Femur (tissue), 1 donor: ENCODE measurements at places on chromosomes 16 and 17.

DNA sequence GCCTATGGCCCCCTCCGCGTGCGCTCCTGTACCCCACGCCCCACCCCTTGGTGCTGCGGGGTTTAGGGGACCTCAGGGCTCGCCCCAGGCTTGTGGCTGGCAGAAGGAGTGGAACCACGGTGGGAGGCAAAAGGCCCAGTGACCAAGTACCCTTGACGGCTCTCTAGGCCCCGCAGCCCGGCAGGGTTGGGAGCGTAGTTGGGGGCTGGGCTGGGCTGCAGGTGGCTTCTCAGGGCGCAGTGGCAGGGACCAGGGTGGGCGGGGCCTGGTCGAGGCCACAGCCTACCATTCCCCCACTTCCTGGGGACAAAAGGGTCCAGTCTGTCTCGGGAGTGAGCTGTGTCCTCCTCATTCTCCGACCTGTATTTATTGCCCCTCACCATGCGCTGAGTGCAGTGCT, 124.9 kb downstream of the RBFOX3 start:
- no peak for DNase-seq

- peak; percentile 31 for DNase-seq
Measured at GRCh38 chr16:75252049-75252864, 833 bp upstream of the BCAR1 start.

- DNase-seq = no peak
Measured at GRCh38 chr16:67327743-67328142, 1.1 kb downstream of the LRRC36 start.

- no peak for DNase-seq
Measured at GRCh38 chr17:2346475-2346874, 9.2 kb downstream of the SGSM2 start.

GRCh38 chr17:32615326-32615725, 128.5 kb downstream of the CDK5R1 start:
- no peak for DNase-seq

DNA sequence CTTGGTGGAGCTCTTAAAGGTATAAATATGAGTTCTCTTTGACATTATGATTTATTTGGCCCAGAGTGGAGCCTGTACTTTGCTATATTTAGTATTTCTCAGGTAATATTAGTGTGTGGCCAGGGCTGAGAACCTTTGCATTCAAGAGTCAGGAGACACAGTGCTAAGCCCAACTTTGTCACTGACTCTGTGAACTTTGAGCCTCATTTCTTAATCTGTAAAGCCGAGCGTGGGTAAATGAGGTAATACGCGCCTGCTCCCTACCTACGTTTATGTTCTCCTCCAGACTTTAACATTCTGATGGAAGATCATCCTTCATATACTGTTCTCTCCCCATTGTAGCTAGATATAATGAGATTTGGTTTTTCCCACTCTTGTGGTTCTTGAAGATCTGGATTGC, 10.5 kb downstream of the AP2B1 start:
- DNase-seq = no peak

GRCh38 chr16:79411357-79411756, 189.2 kb downstream of the MAF start:
- DNase-seq = no peak

- DNase-seq = no peak
Measured at GRCh38 chr17:41415833-41416335, 8.5 kb downstream of the KRT37 start.

DNA sequence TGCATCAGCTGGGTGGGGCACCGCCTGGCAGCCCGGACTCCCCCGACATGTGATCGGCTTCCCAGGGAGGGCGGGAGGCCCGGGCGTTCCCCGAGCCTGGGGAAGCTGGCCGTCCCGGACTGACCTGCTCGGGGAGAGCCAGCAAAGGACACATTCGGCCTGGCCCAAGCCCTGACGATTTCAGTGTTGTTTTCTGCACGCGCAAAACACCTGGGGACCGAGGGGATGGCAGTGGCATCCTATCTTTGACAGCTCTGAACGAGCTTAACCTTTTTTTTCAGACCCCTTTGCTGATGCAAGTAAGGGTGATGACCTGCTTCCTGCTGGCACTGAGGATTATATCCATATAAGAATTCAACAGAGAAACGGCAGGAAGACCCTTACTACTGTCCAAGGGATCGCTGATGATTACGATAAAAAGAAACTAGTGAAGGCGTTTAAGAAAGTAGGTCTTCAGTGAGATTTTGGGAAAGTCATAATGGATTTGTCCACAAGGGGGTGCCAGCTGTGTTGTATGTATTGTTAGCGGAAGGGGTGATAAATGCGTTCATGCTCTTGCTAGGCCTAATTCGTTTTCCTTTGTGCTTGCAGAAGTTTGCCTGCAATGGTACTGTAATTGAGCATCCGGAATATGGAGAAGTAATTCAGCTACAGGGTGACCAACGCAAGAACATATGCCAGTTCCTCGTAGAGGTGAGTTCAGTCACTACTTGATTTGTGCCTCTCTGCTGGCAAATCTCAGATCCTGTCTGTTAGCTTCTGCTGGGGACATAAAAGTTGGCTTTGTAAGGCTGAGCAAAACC, 1.0 kb downstream of the EIF1 start:
- peak; percentile 52 for DNase-seq

GRCh38 chr17:52027620-52028295, 130.8 kb downstream of the CA10 start:
- DNase-seq = no peak

DNA sequence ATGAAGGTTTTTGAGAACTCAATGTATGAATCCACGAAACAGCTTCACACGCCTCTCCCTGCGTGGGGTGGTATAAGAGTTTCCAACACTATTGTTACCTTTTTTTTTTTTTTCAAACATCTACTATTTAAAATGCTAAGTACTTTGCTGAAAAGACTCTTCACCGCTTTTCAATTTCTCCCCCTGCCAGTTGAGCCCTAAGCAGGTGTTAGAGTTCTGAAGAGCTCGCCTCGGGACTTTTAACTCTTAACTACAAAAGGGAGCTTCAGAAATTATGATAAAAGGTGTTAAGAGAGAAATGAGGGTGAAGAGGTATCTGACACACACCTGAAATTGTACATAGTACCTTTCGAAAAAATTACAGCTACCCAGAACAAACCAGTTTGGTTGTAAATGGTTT, 20.9 kb upstream of the PSMD7 start:
- no peak for DNase-seq

- no peak for DNase-seq
Measured at GRCh38 chr17:78953356-78954350, 26.1 kb downstream of the LGALS3BP start.

- no peak for DNase-seq
Measured at GRCh38 chr16:21638573-21638975, 13.8 kb downstream of the IGSF6 start.

DNA sequence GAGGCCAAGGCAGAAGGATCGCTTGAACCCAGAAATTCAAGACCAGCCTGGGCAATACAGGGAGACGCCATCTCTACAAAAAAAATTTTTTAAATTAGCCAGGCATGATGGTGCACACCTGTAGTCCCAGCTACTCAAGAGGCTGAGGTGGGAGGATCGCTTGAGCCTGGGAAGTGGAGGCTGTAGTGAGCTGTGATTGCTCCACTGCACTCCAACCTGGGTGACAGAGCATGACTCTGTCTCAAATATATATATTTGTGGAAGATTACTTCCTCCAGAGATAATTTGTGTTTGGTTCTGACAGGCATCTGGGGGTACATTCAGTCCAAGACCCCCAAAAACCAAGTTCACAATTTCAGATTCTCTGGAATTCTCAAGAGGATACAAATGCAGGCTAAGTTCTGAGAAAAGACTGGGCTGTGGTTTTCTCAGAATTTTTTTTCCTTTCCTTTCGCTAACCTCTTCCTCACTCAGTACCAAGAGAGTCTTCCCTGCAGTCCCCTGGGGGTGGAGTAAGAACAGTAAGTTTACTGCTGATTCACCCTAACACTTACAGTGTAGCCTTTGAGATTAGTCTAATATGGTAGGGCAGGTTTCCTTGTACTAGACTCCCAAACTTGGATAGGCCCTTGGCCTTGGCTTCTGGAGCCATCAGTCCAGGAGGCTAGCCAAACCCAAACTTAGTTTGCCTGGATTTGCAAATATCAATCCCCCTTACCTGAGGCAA, 15.1 kb downstream of the GSDMB start:
- no peak for DNase-seq

DNA sequence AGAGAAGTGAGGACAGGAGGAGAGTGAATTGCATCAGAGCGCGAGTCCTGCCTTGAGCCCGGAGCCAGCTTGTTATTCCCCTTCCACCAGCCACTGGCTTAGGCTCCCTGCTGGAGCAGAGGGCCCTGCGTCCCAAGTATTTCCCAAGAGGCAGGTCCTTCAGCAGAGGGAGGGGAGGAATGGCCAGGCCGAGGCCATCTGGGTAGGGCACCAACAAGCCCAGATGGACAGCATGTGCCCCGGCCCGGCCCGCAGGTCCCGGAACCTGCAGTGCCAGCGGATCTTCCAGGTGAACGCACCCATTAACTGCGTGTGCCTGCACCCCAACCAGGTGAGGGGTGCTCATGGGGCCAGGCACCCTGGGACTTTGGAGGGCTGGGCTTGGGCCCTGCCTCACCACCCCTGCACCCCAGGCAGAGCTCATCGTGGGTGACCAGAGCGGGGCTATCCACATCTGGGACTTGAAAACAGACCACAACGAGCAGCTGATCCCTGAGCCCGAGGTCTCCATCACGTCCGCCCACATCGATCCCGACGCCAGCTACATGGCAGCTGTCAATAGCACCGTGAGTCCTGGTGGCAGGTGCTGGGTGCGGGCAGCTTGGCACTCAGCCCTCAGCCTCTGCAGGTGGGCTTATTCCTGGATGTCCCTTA, 1.7 kb downstream of the MLST8 start:
- no peak for DNase-seq

DNA sequence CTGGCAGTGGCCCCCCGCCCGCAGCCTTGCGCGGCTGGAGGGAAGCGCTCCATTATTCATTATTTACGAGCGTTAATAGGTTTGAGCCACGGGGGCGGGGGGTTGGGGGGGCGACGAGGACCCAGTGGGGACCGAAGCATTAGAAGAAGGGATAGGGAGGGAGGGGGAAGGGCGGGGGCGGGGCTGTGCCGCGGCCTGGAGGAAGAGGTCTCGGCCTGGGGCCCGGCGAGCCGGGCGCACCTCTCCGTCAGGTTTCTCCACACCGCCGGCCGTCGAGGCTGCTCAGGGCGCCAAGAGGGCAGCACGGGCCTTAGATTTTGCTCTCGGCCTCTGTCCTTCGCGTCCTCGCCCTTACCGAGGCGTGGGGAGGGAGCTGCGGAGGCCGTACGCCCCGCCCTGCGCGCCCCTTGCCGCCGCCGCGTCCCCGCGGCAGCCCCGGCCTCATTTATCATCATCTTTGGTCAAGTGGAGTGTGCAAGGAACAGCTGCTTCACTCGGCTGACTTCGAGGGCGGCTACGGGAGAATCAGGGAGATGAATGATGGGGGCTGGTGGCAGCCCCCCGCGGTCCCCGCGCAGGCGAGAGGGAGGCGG, 54.2 kb downstream of the SREBF1 start:
- DNase-seq = peak; percentile 69

GRCh38 chr17:21285164-21286065, 904 bp downstream of the MAP2K3 start:
- peak; percentile 57 for DNase-seq

- peak; percentile 58 for DNase-seq
Measured at GRCh38 chr17:3002538-3003295, 60.7 kb downstream of the OR1D5 start.

- DNase-seq = no peak
Measured at GRCh38 chr17:66965801-66966262, 1.3 kb downstream of the CACNG4 start.

DNA sequence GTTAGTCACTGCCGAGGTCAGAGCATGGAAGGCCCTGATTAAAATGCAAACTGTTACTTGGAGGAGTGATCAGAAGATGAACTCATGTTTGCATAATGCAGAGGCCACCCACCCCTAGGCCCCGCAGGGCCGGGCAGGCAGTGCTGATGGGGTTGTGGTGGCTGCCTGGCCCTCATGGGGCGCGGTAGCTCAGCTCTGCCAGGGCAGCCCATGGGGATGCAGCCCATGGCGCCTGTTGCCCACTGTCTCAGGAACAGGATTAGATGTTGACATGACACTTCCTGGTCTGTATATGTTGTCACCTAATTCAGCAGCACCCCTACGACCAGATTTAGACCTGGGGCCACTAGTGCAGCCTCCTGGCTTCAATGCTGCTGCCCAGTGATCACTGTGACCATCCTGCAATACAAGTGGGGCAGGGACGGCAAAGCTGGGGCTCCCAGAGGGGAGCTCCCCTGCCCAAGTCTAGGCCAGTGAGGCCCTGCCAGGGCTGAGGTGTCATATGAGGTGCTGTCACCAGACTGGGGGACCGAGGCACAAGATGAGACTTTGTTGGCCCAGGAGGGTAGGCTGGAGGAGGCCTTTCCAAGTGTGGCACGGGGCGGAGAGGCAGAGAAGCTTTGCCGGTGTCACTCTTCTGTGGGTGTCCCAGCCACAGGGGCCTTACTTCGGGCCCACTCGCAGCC, 49.1 kb downstream of the RAI1 start:
- DNase-seq = no peak

DNA sequence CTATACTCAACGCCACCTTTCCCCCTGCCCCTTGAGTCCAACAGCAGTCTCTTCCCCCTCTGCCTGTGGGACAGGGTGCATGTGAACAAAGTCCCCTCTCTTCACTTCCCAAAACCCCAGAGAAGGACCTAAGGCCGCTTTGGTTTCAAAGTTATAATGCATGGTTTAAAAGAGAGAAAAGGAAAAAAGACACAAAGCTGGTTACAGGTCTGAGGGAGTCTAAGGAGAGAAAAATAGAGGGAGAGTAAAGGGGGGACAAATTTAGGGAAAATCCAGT, 1.1 kb upstream of the GABARAP start:
- DNase-seq = no peak

GRCh38 chr17:74182041-74182723, 21.3 kb upstream of the RPL38 start:
- DNase-seq = no peak

DNA sequence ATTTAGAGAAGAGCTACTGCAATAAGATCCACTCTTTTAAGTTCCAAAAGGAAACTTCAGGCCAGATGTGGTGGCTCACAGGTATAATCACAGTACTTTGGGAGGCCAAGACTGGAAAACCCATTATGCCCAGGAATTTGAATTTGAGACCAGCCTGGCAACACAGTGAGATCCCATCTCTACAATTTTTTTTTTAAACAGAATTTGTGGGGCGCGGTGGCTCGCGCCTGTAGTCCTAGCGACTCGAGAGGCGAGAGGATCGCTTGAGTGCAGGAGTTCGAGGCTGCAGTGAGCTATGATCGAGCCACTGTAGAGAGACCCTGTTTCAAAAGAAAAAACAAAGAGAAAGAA, 793 bp downstream of the COG7 start:
- DNase-seq = no peak

DNA sequence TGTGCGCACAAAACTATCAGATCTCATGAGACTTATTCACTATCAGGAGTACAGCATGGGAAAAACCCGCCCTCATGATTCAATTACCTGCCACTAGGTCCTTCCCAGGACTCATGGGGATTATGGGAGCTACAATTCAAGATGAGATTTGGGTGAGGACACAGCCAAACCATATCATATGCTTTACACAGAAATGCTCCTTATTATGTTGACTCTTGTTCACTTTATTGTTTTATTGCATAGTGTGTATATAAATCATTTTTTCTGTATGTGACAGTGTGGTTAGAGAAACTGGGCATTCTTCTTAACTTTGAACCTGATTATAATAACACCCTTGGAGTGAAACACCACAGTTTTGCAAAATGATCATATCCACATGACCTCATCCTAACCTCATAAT, 212.8 kb upstream of the TNRC6C start:
- DNase-seq = no peak
